Chondrocyte (in vitro differentiated cells): ENCODE measurements at places on chromosomes 6 and 20.

- no peak for DNase-seq
These were observed 91.8 kb upstream of the BACH2 start for GRCh38 chr6:90388395-90388794.

GRCh38 chr6:143863771-143864170 lies 503 bp upstream of the ZC2HC1B start:
- no peak for DNase-seq

GRCh38 chr20:23327617-23328333 lies 22.8 kb upstream of the NXT1 start:
- DNase-seq, result no peak

- DNase-seq, result no peak
These were observed 16.1 kb downstream of the E2F3 start for GRCh38 chr6:20417819-20418218.

GRCh38 chr6:2669067-2669700 lies 81.5 kb downstream of the MYLK4 start:
- no peak for DNase-seq

GRCh38 chr6:87830907-87831306 lies 128.9 kb upstream of the AKIRIN2 start:
- DNase-seq, result no peak

DNA sequence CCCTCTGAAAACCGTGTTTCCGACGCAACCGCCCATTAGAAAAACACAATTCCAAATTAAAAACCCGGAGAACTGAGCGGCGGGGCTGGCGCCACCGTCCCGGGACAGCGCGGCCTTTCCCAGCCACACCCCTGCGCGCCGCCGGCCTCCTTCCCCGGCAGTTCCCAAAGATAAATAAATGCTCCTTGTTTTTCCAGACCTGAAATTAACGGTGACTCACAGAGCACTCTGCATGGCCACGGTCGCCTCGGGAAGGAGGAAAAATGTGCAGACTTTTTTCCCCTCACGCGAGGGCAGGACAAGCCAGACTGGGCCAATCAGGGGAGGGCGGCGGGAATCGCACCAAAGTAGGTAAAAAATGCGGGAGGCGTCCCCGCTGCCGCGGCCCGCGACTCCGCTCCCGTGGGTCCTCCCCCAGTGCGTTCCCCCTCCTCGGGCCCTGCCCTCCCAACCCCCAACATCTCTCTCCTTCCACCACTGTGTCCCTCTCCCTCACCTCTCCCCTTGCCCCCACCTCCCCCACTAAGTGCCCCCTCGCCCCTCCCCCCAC lies 828 bp upstream of the DSTN start:
- DNase-seq, result peak; percentile 98

GRCh38 chr20:22379472-22379871 lies 204.9 kb downstream of the FOXA2 start:
- DNase-seq, result no peak

DNA sequence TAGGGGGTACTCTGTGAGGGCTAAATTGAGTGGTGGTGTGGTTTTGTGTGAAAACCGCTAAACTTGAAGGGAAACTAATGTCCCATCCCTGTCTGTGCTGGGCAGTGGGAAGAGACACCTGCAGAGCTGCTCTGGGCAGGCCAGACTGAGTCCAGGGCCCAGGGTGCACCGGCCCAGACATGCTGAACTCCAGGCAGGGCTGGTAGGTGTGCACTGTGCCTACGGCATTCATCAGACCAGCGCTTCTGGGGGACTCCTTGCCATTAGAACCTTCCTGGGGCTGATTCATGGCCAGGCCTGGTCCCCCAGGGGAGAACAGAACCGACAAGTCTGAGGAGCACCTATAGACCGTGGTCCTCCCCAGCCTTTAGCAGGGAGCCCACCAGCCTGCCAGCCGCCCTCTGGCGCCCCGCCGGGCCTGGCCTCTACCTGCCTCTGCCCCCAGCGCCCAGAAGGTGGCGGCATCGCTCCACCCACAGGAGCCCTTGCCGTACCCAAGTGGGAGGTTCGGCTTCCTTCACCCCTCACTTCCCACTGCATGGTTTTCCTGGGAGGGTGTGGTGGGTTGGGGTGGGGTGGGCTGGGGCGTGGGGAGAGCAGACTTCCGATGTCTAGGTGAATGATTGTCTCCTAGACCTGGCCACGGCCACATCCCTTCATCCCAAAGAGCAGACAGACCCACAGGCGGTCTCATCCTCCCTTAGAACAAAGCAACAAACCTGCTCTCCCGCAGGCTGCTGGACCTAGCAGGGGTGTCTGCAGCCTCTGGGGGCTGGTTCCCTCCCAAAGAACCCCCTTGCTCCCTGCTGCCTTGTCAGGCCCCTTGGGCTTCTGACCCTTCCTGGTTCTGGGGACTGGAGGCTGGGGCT lies 15.5 kb downstream of the CCDC167 start:
- DNase-seq, result no peak

DNA sequence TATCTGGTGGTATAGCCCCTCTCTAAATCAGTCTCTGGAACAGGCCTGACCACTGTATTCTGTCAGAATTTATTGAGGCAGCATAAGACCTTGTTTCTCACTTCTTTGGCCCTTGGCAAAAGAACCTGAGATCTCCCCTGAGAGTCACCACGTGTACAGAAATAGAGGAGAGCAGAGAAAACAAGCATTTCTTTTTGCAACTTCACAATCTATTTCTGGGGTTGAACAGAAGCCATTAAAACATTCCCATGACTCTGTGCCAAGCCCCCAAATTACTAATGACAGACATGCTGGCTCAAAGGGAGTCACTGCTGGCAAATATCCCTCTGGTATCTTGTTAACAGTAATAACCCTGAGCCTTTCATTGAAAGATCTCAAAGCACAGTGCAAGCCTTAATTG lies 395.3 kb downstream of the MAFB start:
- DNase-seq, result no peak

DNA sequence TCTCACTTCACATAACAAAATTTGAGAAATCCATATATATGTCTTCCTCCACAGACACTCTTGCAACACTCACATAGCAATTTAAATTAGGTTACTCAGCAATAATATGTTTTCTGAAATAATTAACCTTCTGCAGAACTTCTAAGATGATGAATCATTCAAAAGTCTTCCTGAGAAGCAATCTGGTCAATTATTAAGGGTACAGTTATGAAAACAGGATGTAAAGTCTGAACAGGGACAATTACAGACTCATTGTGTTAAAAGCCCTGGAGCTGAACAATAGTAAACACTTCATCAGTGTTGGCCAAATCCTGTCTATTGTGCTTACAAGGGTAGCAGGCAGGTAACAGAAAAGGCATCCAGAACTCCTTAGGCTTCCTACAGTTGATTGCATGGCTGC lies 75.4 kb downstream of the FILIP1 start:
- DNase-seq, result no peak

DNA sequence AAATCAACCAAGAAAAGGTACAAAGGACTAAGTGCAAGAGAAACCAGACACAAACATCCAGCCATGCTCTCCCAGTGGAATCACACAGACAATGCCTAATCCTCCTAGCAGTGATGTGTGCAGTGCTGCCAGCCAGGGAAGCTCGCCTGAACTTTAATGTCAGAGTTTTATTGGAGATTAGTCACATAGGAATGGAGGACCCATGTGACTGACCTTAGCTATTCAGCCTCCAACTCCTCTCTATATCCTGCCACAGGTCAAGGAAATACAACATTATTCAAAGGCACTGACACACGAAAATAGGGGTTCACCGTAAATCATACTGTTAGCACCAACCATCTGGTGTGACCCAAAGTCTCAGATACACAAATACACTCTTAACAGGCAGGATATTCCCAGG lies 684.6 kb downstream of the DOK5 start:
- no peak for DNase-seq

- no peak for DNase-seq
These were observed 9.8 kb downstream of the MMUT start for GRCh38 chr6:49453221-49453620.

DNA sequence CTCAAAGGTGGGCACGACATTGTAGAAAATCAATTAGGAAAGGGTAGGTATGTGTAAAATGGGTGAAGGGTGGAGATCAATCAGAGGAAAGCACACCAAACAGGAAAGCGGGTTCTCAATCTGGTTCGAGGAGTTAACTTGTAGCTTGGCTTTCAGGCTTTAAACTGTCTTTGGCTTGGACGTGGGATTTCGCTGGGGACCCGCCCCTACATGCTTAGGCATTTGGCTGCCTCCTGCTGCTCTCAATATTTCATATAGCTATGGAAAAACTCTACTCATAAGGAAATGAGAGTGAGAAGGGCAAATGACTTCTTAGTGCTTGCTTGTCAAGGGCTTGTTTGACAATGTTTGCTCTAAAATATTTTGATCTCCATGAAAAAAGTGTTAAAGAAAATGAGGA lies 38.1 kb upstream of the PDE7B start:
- no peak for DNase-seq

- DNase-seq, result no peak
These were observed 529.0 kb downstream of the TBC1D32 start for GRCh38 chr6:120805276-120805675.

GRCh38 chr6:149275621-149276020 lies 41.9 kb upstream of the TAB2 start:
- no peak for DNase-seq

DNA sequence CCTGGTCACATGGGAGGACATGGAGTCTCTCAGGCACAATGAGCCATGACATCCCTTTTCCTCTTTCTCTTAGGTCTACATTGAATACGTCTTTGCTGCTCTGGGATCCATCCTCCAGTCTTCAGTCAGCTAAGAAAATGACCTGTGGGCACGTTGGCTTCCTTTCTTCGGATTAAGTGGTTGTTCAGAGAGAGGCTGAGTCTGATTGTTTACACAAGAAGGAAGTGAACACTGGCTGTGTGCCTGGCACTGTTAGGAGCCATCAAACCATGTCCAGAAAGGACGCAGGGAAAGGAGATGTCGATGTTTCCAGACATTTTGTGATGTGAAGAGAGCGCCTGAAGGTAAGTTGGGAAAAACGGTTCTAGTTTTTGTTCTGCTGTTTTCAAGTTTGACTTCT lies 309.9 kb upstream of the CDYL start:
- DNase-seq, result no peak

- no peak for DNase-seq
These were observed 63.0 kb downstream of the FAM229B start for GRCh38 chr6:112150363-112150762.

- no peak for DNase-seq
These were observed 37.6 kb downstream of the NDUFAF5 start for GRCh38 chr20:13822459-13822858.

DNA sequence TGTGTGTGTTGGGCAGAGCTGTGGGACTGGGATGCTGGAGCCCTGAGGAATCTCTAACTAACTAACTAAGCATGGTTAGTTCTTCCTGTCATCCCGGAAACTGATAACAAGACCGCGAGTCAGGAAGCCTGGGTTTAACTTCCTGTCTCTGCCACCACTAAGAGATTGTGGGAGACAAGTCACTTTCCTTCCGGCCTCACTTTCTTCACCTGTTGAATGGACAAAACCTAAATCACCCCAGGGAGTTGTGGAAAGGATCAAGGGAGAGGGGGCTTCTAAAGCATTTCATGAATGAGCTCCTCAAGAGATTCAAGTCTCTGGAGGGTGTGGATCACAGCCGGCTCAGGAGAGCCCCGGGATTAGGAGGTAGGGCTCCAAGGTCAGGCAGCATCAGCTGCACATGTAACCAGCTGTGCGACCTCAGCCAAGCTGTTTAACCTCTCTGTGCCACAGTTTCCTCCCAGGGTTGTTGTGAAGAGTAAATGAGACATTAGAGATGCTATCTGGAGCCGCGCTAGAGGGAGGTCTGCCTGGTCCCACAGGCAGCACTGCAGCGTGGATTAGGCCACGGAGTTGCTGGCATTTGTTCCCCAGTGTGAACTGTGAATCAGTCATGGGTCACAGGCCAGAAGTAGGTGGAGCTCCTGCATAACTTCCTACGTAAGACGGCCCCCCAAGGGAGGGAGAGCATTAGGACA lies 105.1 kb downstream of the TOX2 start:
- no peak for DNase-seq

DNA sequence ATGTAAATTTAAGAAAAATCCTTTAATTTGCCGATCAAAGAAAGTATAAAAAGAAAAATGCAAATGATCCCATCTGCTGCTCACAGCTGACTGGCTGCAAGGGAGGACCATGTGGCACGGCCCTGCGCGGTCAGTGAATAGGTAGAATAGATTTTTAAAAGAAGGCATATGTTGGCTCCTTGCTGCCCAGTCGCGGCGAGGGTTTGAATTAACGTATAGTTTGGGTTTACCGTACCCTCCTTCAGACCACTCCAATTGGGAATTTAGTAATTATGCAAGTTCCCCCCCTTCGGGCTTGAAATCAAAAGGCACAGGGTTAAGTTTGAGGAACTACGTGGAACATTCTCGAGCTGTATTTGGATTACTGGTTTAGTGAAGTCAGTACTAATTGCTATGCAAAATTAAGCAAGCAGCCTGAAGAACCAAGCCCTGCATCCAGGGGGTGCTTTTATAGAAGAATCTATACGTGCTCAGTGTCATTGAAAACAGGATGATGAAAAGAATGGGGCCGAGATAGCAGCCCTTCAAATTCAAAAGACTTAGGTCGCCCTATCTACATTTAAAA lies 1.1 kb upstream of the BEND3 start:
- DNase-seq, result no peak

- DNase-seq, result no peak
These were observed 220.8 kb upstream of the MARCKS start for GRCh38 chr6:113636357-113636824.

- DNase-seq, result no peak
These were observed 18.4 kb downstream of the LAMA4 start for GRCh38 chr6:112235956-112236355.

- no peak for DNase-seq
These were observed 67.9 kb downstream of the GMPR start for GRCh38 chr6:16306334-16306733.

DNA sequence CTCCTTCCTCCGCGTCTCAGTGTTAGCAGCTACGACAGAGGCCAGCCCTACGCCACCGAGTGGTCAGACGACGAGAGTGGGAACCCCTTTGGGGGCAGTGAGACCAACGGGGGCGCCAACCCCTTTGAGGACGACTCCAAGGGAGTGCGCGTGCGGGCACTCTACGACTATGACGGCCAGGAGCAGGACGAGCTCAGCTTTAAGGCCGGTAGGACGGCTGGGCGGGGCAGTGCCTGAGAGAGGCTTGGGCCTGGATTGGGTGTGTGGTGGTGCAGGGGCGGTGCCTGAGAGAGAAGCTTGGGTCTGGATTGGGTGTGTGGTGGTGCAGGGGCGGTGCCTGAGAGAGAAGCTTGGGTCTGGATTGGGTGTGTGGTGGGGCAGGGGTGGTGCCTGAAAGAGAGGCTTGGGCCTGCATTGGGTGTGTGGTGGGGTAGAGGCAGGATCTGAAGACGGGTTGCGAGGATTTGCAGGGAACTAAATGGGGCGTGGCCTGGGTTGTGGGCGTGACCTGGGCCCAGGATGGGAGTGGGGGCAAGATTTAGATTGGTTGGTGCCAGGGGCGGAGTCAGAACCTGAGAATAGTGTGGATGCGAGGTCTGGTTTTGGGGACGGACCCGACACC lies 24.4 kb downstream of the SPDEF start:
- no peak for DNase-seq

GRCh38 chr6:135395136-135395535 lies 102.4 kb downstream of the AHI1 start:
- DNase-seq, result no peak
